ENCODE measurements at places on chromosomes 2 and 18.

DNA sequence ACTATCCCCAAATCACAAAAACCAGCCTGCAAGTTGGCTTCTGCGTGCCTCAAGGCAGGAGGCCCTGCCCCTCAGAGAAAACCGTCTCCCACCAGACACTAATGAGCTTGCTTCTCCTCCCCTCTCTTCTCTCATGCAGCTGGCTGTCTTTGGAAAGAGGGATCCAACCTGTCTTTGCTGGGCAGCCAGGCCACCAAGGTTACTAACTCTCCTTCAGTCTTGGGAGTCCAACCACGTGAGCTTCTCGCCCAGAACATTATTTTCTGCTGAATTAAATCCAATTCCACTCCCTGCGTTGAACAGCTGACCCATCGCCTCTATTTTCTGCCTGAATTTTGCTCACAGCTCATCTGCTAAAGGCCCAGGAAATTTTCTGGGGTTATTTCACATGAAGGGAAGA is 291.3 kb upstream of the NCKAP5 start:
- no peak for DNase-seq

DNA sequence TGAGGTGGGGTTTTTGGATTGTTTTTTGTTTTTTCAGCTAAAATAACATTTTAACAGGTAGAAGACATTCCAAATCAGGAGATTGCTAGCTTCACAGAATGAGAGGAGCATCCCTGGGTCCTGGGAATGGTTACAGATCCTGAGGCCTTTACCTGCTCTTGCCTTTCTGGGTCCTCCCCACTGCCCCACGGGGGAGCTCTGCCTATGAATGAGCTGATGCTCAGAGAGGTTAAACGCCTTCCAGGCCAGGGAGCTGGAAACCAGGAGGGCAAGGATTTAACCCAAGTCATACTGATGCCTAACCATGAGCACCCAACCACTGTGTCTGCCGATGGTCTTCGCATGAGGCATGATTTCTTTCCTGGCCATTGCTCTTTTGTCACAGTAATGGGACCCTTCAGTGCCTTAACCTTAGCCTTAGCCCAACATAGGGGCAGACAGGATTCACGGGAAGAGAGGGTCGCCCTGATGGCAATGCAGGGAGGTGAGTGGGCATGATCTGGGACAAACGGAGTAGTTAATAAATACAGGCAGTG is 16.1 kb downstream of the MOCOS start:
- no peak for DNase-seq

DNA sequence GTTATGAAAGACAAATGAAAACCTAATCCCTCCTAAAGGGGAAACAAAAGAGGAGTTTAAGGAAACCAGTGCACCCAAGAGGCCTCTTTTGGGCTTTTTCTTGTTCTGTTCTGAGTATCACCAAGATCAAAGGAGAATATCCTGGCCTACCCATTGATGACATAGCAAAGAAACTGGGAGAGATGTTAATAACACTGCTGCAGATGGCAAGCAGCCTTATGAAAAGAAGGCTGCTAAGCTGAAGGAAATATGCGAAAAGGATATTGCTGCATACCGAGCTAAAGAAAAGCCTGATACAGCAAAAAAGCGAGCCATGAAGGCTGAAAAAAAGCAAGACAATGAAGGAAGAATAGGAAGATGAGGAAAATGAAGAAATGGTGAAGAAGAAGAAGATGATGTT is 23.6 kb upstream of the STAT4 start:
- no peak for DNase-seq

- DNase-seq = peak; percentile 25
Observed at GRCh38 chr2:85409845-85410583, at the start of gene CAPG. CAPG (minus strand) TSS chr2:85410366; CDS start chr2:85402145, 8,221 bp downstream.

DNA sequence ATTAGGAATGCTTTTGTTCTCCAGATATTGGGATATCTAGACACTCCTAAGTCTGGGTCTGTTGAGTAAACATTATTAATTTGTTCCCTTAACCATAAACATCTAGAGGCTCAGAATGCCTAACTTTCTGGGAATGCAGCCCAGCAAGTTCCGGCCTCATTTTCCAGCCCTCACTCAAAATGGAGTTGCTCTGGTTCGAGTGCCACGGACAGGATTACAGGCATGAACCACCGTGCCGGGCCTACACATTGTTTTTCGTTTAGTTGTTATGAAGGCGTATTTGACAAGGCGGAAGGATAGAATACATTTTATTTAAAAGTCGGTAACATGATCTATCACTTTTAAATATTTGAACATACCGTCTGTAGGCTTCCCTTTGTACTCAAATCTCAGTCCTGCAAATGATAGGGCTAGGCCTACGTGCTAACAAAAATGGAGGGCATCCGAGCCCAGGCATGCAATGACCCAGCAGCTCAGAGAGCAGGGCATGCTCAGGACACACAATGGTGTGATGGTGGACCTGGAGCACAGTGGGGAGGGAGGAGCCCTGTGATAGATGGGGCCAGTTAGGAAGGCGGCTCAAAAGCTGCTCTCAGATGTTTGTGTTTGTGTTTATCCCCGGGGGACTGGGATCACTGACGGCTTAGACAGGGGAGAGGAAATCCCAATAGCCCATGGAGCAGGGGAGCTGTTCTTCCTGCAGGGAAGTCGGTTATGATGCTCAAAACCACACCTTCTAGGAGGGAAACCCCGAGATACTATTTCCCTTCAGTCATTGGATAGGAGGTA is 2.9 kb upstream of the SCYGR1 start:
- DNase-seq = no peak

DNA sequence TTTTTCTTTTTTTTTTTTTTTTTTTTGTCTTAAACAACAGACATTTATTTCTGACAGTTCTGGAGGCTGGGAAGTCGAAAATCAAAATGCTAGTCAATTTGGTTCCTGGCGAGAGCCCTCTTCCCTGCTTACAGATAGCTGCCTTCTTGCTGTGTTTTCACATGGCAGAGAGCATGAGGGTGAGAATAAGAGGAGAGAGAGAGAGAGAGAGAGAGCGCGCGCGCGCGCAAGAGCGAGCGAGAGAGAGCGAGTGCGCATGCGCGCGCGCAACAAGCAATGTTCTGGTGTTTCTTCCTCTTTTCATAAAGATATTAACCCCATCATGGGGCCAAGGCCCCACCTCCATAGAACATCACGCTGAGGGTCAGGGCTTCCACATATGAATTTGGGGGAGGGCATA is 20.9 kb downstream of the MTCL1 start:
- no peak for DNase-seq

DNA sequence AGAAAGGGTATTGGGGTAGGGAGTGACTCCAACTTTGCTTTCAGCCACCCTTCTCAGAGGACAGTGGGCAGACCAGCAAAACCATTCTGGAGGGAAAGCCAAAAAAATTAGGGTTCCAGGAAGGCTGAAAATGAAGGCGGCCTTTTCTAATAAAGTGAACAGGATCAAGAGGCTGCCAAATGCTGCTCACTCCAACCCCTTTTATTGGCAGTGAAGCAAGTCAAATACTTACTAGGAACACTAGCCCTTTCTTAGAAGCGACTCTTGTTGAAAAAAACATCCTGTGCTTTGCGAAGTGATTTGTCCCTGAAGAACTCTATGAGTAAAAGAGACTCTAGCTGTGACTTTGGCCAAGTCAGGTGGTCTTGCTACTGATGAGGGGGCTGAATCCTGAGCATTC is 83.6 kb upstream of the CYP1B1 start:
- no peak for DNase-seq

GRCh38 chr2:11437602-11438001 is 28.4 kb downstream of the E2F6 start:
- DNase-seq = no peak

DNA sequence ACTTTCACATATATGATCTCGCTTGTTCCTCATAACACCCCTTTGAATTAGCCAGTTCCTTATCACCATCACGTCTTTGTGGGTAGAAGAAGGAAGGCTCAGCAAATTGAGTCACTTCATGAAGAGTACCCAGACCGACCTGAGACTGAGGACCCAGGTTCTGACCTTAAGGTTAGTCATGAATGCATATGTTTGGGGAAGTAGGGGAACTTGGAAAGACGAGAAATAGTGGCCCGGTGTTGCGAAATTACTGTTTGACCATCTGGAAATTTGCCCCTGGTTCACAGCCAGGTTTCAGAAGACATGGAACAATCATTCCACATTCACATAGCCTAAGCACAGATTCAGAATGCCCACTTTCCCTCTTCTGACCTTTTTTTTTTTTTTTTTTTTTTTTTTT is 59.8 kb downstream of the MEIS1 start:
- DNase-seq = no peak

GRCh38 chr18:35789543-35789942 is 182.9 kb upstream of the RMP24 start:
- DNase-seq = no peak

DNA sequence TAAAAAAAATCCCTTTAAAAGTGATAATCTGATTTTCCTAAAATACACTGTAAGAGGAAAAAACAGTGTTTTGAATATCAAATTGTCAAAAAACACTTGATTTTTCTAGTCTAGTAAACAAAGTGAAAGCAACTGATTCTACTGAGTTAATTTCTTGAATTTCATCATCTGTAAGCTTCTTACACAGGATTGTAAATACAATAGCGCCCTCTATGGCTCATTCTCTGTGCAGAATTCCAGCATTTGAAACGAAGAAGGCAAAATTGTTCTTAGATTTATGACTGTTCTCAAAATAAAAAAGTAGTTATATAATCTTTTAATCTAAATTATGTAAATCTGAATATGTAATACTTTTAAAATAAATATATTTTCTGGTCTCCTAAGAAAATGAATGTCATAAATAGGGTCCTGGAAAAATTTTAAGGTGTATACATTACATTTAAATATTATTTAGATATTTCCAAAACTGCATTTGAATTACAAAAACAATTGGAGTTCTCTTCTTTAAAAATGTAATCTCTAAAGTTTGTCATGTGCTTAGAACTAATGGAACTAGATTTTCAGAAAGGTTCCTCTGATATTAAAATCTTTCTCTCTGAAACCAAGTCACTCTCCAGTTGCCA is 176.9 kb upstream of the MC4R start:
- no peak for DNase-seq

- no peak for DNase-seq
Observed at GRCh38 chr2:11022591-11023273, 111.0 kb downstream of the KCNF1 start.

GRCh38 chr2:101515477-101515876 is 40.6 kb upstream of the RFX8 start:
- no peak for DNase-seq

GRCh38 chr2:45439788-45440773 is 171.0 kb downstream of the SRBD1 start:
- DNase-seq = no peak

- no peak for DNase-seq
Observed at GRCh38 chr2:219084791-219085190, 24.1 kb upstream of the IHH start.

DNA sequence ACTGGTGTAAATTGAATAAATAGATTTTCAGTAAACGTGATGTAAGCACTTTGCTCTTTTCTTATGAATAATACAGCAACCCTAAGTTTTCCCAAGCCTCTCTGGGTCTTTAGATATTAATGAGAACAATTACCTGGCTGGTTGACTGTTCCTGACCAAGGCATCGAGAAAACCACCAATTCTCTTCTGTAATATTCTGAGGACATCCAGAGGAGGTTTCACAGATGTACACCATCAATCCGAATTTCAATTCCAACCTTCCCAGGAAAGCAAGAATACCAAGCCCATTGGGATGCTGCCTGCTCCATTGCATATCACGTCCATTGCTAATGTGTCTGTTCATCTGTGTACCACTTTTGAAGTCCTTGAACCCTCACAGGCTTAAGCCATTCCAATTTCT is 571.8 kb downstream of the NUP35 start:
- DNase-seq = no peak

- no peak for DNase-seq
Observed at GRCh38 chr2:102592601-102593000, 26.8 kb upstream of the SLC9A2 start.

- no peak for DNase-seq
Observed at GRCh38 chr2:234330902-234331301, 166.0 kb downstream of the ARL4C start.

- DNase-seq = no peak
Observed at GRCh38 chr2:167733747-167734146, 513.6 kb downstream of the STK39 start.

- no peak for DNase-seq
Observed at GRCh38 chr18:78801011-78801410, 178.6 kb upstream of the SALL3 start.

- DNase-seq = no peak
Observed at GRCh38 chr18:53253789-53254188, 913.8 kb downstream of the DCC start.

DNA sequence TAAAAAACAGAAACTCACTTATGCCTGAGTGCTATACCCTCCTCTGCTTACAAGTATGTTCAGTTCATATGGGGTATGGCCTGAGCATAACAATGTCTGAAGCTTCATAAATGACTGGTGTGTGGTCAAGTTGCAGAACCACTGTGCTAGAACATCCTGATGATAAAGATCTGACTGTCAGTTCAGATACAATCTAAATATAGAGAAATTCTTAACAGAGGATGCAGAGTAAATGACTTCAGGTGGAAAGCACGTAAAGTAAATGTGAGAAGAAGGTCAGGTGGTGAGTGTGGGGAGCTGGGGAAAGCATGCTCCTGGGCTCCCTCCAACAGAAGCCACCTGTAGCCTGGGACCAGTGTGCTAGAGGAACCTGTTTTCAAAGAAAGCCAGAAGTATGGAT is 926.2 kb downstream of the TSN start:
- DNase-seq = no peak

DNA sequence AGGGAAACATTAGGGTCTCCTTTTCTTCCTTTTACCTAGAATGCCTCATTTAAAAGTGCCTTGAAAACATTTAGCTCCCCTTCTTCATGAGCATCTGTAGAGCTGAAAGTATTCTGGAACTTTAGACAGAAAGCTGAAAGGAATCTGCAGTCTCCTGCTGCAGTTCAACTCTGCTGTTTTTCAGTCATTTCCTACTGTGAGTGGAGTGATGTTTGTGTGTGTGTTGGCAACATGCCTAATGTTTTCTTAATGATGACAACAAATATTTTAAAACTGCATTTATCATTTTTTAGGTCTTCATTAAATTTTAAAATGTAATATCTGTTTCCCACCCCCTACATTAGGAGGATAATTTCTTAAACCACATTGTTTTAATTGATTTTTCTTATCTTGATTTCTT is 66.6 kb downstream of the TWSG1 start:
- DNase-seq = no peak

DNA sequence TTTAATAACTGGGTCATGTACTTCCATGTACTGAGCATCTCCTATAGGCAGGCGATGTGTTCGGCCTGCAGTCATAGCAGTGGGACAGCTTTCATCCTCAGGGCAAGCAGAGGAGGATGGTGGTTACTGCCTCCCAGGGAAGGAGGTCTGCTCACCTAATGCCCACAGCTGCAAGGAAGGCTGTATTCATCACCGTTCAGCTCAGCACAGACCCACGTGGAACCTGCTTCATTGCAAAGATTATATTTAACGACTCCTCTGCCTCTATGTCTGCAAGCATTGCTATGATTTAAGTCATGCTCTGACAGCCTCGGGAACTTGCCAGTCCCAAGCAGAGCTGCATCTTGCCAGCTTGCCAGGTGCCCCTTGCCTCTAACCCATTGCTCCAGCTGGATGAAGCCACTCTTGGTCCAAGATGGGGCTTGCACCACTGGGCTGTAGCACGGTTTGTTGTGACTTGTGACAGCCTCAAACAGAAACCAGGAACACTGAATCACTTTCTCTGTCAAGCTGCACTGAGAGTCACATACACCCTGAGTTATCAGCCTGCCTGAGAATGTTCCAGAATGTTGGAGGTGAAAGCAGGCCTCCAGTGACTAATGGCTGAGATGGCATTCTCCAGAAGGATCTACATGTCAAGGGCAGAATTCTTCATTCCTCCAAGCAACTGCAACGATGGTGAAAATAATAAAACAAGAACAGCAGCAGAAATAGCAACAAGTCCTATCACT is 651.1 kb upstream of the ID2 start:
- DNase-seq = no peak

GRCh38 chr2:174023591-174024523 is 58.7 kb upstream of the SP3 start:
- DNase-seq = no peak

Measured in CD8-positive, alpha-beta memory T cell (primary cell).